ENCODE measurements at places on chromosomes 5 and 9.

DNA sequence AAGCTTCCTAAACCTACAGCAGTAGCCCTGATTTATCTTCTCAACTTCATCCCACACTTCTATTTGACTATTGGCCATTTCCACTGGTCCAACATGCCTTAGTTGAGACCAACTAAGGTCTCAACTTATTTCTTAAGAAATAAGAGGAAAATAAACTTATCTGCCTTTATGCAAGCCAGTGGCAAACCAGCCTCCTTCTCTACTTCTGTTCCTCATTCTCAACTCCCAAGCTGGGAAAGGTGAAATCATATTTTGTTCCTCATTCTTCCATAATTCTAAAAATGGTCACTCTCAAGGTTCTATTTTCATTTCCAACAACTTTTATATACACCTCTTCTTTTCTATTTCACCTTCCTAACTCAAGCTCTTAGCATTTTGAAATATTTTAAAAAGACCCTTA lies 149.6 kb upstream of the C9orf72 start:
- no peak for DNase-seq

DNA sequence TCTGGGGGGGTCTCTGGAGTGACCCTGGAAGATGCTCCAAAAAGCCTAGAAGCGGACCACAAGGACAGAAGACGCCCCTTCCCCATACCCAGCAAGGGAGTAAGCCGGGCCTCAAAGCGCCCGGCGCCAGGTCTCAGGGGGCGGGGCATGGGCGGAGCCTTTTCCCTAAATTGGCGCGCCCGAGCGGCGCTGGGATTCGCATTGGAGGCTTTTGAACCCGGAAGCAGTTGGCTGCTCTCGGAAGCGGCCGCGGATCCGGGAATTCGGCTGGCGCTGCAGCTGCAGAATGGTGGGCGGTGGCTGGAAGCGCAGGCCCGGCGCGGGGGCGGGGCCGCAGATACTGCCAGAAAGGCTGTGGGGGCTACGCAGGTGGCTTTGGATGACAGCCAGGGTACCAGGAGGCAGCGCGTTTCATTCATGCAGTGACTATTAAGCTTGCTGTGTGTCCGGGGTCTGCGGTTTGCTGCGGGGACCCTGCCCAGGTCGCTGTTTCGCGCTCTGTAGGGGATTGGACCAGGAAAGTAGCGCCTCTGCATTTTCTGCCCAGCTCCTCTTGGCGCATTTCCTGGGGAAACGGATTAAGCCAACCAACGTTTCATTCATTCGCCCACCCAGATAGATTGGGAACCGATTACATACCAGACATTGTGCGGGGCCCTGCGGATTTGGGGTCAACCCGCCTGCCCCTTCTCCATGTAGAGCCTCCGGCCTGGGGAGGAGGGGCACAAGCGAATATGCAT lies 83.0 kb upstream of the FREM1 start:
- no peak for DNase-seq

GRCh38 chr9:35619800-35620158 lies 1.6 kb upstream of the CD72 start:
- DNase-seq: no peak

GRCh38 chr5:124859027-124859426 lies 112.6 kb upstream of the ZNF608 start:
- no peak for DNase-seq

GRCh38 chr5:6786786-6787495 lies 73.7 kb downstream of the TENT4A start:
- no peak for DNase-seq

- no peak for DNase-seq
These were observed 20.7 kb downstream of the NLN start for GRCh38 chr5:65742565-65743231.

GRCh38 chr9:68797116-68797515 lies 92.1 kb downstream of the PIP5K1B start:
- no peak for DNase-seq

Data from NCI-H1048 (cell line).